Left cardiac atrium (tissue), 4 donors: ENCODE measurements at places on chromosomes 16 and 17.

DNA sequence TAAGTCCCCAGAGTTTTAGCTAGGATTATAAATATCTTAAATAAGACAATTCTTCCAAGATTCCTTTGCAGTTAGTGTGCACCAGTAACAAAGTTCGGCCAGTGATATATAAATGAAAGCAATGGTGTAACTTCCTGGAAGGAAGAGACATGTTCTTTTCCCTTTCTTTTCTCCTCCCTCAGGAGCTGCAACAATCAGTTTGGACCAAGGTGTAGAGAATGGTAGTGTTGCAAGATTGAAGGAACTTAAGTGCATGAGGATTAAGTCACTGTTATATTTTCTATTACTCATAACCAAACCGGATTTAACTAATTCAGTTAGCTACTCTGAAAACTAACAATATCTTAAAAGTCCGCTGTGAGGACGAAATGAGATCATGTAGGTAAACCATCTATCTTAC, 68.9 kb upstream of the KCNJ16 start:
- no peak for DNase-seq

GRCh38 chr16:82750068-82750467, 123.3 kb downstream of the CDH13 start:
- DNase-seq = no peak

DNA sequence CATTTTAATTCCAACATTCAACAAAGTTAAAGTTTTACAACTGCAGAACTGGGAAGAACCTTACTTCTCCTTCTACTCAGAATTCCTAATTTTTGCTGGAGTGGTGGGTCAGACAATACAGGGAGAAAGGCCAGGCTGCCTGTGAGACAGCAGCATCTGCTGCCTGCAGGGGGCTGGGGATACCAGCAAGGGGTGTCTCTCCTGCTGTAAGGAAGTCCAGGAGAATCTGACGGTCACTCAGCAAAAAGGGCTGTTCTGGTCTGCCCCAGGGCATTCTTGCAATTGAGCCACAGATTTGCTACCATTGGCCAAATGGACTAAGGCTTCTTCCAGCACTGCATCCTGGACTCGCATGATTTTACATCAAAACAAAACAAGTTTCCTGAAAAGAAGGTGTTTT, 426.6 kb upstream of the CDH11 start:
- DNase-seq = no peak

- no peak for DNase-seq
These were observed 118.1 kb downstream of the IRX5 start for GRCh38 chr16:55048745-55049144.

DNA sequence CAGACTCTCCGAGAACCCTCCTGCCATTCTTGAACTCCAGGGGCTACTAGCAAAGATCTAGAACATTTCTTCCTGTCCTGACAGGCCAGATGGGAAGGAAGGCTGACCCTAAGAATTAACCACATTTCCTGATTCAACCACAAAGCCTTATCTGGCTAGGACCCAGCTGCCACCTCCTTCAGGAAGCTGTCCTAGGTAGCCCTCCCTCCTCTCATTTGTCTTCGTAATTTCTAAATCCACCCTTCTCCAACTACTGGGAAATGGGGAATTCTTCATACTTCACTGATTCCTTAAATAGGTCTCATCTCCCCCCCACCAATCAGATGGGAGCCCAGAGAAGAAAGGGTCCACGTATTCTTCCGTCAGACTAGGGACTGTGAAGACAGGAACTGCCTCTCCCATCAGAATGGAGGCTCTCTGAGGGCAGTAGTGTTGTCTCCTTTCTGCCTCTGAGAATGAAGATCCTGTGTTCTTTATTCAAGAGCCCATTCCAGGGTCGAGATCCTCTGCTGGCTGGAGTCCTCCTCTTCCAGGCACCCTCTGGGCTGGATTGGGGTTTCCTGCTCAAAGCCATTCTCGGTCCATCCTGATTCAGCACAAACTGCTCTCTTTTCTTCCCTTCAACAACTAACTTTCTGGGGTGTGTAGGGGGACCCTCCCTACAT, 2.1 kb downstream of the SAMD14 start:
- no peak for DNase-seq

DNA sequence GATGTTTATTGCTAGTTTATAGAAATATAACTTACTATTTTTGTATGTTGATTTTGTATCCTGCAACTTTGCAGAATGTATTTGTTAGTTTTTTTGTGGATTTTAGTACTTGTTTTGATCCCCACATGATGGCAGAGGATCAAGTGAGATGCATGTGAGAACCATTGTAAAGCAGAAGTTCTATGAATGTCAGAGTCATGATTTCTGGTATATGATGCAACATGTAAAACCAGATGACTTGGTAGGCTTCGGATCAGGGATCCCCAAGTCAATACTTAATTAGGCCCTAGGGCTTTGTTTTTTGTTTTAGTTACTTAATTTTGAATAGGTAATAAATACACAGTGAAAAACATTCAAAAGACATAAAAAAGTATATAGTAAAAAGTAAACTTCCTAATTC, 45.8 kb downstream of the ESRP2 start:
- DNase-seq = no peak

GRCh38 chr16:64352246-64352645, 769.6 kb downstream of the CDH11 start:
- no peak for DNase-seq

DNA sequence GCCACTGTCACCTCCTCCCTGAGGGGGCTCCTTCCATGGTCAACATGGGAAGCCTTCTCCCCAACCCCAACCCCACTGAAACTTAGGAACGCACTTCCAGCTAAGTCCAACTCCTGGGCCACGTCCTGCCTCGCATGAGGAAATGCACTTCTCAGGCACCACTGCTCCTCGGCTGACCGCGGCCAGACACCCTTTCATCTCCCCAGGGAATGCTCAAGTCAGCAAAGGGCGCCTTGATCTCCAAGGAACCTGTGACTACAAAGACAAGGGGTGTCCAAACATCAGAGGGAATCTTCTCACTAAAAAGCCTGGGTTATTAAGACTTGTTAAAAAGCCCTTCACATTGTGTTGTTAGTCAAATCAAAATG, 124.9 kb upstream of the HSBP1 start:
- DNase-seq = no peak

DNA sequence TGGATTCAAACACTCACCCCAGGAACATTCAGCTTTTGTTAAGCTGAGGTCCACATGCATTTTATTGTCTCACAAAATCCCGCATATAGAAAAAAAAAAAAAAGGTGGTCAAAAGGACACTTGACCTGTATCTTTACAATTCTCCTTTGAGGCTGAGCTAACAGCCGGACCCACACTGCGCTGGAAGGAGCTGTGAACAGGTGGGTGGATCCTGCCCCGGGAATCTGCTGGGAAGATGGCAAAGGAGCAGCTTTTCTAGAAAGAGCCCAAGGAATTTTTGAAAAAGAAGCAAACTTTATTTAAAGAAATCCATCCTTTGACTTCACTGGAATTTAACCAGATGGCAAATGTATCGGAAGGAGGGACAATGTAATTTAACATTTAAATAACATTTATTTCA, 108.1 kb downstream of the ADCY9 start:
- DNase-seq = no peak

- DNase-seq = peak; percentile 39
These were observed 522 bp downstream of the NAGS start for GRCh38 chr17:44004761-44005526.

- no peak for DNase-seq
These were observed 143.6 kb downstream of the COPRS start for GRCh38 chr17:31715446-31715845.

DNA sequence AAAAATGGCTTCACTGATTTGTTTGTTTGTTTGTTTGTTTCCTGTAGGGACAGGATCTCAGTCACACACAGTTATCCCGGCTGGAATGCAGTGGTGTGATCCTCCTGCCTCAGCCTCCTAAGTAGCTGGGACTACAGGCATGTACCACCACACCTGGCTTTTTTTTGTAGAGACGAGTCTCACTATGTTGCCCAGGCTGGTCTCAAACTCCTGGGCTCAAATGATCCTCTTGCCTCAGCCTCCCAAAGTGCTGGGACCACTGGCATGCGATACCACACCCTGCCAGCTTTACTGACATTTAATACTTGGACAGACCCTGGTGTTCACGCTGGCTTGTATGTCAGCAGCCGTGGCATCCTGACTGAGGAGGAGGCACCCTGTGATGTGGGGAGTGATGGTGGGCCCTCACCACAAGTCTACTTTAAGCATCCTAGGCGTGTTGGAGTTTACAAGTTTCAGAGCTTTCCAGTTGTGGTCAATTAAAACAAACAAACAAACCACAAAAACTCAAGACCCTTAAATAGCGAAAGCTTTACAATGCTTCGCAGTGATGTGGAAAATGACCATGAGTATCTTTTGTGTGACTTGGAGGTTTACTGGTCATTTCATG, 5.1 kb downstream of the ABCA3 start:
- DNase-seq = no peak

DNA sequence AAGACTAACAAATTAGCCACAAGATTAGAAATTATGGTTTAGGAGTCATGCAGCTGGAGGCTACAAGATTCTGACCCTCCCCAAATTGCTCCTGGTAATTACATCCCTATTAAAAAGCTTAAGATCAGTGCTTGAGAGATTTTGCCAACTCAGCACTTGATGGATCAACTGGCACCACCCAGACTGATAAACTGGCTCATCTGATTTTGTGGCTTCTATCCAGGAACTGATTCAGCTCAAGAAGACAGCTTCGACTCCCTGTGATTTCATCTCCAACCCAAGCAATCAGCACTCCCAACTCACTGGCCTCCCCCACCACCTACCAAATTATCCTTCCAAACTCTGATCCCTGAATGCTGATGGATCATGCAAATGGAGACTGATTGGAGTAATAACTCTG, 94.8 kb downstream of the TNFRSF13B start:
- DNase-seq = no peak

- DNase-seq = peak; percentile 25
These were observed 498 bp downstream of the SMYD4 start for GRCh38 chr17:1829216-1829591.

DNA sequence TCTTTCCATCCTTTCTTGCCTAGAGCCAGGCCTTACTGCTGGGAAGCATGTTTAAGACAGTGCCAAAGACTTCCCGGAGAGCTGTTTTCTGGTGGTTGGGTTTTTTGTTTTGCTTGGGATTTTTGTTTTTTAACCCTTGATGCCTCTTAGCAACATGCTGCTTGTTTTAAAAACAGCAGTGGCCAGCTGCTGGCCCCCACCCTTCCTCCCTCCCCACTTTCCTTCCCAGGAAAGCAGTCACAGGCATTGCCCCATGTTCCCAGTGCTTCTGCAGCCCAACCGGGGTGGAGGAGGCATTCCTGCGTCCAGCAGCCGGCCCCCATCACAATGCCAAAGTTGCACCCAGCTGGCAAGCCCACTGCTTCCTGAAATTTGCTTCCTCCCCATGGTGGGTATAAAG, 12.6 kb downstream of the TMEM132E start:
- no peak for DNase-seq

DNA sequence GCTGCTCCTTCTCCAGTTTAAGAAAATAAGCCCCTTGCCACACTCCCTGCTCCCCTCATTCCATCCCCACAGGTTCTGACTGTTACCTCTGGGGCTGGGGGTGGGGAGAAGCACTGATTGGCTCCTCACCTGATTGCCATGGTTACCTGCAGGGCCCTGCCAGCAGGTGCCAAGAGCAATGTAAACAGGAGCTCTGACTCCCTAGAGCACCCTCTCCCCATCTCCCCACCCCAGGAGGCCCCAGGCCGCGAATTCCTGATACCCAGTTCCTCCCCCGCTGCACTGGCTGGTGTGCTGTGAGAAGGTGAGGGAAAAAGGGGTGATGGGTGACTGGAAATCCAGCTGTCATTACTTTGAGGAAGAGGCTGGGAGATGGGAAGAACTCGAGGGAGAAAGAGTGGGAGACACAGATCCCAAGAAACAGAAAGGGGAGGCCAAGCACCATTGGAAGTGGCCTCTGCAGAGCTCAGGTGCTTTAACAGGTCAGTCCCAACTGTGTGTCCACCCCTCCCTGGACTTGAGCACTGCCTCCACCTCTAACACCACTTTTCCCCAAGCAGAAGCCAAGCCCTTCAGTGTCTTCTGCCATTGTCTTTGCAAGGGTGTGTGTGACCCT, 4.5 kb downstream of the PCGF2 start:
- DNase-seq = no peak

DNA sequence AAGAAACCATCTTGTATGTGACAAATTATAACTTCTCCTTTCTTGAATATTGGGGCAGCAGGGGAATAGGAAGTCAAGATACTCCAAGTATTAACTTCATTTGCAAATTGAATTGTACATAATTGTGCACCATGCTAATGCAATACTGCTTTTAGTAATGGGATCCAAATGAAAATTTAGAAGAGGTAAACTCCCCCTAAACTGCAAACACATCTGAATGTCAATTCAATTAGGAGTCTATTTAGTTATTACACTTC, 4.5 kb downstream of the STAT5B start:
- DNase-seq = no peak

DNA sequence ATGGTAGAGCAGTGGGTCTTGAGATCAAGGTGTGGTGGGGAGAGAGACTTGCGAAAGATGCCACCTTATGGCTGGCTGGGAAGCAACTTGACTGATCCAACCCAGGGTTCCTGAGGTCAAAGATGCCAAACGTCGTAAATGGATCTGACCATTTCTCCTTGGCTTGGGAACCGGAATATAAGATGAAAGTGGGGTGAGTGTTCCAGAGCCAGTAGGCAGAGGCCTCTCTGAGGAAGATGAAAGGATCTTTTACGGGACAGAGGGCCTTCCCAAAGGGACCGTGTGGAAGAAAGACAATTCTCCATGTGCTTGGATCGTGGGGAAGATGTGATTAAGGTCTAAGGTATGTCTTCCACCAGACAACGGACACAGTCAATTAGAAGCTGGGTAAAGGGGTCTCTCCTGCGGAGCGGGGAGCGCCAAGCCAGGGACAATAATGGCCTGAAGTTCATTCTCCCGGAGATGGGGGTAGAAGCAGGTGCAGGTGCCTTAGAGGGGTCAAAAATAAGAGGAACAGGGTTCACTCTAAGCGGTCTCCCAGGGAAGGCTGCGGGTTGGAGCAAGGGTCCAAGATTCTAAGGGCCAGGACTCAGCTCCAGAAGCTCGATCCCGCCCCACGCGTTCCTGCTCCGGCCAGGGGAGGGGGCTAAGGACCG, 800 bp downstream of the FXR2 start:
- no peak for DNase-seq

- peak; percentile 53 for DNase-seq
These were observed 46.1 kb downstream of the ABCA8 start for GRCh38 chr17:68909066-68909465.

GRCh38 chr17:29807520-29808361, 122.3 kb downstream of the SSH2 start:
- peak; percentile 56 for DNase-seq

- DNase-seq = no peak
These were observed 901 bp upstream of the HEATR6 start for GRCh38 chr17:60079401-60080243.

DNA sequence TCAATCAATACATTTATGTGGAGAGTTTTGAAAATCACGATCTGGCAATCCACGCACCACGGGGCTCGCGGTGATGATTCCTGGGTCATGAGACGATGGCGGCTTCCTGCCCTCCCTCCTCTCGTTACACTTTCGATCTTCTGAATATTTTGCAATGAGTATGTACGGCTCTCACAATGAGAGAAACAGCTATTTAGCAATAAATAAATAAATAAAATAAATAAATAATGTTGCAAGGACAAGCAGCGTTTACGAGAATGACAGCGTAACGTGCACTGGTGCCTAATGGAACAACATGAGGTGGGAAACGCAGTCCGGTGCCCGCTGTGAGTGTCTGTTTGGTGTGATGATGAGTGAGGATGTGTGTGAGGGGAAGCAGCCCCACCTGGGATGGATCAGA, 46.7 kb upstream of the JPH3 start:
- no peak for DNase-seq

GRCh38 chr17:27994586-27994985, 47.9 kb upstream of the NLK start:
- no peak for DNase-seq
